Liver (tissue), 10 donors: ENCODE measurements at places on chromosomes 16 and 17.

DNA sequence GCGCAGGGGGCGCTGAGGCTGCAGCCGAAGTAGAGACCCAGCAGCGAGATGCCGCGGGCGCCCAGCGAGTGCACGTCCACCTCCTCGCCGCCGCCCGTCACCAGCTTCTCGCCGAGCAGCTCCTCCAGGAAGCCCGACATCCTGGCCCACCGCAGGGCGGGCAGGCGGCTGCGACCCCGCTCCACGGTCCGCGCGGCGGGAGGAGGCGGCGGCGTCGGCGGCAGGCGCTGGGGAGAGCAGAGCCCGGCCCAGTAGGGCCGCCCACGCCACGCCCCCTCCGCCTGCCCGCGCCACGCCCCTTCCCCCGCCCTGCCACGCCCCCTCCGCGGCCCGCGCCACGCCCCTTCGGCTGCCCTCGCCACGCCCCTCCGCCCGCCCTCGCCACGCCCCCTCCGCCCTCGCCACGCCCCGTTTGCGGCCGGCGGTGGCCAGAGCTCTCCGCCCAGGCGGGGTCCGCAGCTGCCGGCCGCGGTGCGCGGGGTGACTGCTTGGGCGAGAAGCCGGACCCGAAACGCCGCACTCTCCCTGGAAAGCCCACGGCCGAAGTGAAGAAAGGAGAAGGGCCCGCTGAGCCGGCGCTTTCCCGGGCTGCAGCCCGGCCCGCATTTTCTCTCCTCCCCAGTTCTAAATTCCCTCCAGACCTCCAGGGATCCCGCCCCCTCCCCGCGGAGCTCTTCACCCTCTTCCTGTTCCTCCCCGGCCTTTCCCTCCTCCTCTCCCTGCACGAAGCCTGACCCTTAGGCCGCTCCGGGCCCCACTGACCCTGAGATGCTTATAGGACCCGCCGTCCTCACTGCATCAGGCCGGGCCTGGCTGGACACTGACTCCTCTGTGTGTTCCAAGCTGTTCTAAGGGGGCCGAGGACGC, at the start of gene NXN:
TSS of gene NXN (minus strand) at position 238 of the 867 bp plus-strand sequence.
- DNase-seq, result peak; percentile 98

DNA sequence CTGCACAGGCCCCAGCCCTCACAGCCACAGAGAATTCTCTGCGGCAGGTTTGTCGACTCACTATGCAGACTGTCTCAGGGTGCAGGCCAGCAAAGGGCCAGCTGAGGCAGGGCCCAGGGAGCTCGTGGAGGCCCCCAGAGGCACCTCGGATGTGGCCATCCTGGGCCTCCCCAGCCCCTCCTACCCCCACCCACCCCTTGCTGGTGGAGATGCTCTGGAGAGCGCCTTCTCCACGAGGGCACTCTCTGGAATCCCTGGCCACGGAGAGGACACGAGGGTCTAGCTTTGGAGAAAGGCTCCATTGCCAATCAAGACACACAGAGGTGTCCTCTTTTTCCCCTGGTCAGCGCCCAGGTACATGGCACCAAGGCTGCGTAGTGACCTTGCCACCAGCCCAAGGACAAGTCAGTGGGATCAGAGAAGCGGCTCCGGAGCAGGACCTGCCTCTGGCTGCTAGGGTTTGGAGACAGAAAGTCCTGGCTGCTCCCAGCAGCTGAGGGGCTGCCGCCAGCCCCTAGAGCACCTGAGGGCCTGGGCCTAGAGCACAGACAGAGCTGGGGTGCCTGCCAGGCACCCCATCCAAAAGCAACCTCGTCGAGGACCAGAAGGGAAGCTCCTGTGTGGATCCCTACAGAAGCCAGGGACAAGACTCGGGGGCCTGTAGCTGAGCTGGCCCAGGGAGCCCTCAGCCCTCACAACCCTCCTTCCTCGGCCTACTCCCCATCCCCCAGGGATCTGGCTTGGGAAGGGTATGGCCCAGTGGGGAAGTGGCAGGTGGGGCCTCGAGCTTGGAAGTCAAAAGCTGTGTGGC, 18.7 kb downstream of the ARL2BP start:
- no peak for DNase-seq

GRCh38 chr17:78219396-78220150, 5.5 kb downstream of the BIRC5 start:
- no peak for DNase-seq

DNA sequence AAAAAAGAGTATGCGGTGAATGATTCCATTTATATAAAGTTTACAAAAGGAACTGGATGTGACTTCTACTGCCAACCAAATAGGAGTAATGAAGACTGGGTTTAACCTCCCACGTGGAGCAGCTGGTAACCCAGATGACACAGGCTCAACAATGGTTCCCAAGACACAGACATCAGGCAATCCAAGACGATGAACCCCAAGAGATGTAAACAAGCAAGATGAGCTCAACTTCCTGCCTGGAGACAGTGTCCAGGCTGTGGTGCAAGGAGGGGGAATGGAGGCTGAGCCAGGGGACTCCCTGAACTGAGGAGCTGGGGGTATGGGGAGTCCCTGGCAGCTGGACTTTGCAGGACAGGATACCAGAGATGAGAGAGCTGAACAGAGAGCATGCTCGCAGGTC, 104.7 kb downstream of the LITAF start:
- DNase-seq, result no peak

DNA sequence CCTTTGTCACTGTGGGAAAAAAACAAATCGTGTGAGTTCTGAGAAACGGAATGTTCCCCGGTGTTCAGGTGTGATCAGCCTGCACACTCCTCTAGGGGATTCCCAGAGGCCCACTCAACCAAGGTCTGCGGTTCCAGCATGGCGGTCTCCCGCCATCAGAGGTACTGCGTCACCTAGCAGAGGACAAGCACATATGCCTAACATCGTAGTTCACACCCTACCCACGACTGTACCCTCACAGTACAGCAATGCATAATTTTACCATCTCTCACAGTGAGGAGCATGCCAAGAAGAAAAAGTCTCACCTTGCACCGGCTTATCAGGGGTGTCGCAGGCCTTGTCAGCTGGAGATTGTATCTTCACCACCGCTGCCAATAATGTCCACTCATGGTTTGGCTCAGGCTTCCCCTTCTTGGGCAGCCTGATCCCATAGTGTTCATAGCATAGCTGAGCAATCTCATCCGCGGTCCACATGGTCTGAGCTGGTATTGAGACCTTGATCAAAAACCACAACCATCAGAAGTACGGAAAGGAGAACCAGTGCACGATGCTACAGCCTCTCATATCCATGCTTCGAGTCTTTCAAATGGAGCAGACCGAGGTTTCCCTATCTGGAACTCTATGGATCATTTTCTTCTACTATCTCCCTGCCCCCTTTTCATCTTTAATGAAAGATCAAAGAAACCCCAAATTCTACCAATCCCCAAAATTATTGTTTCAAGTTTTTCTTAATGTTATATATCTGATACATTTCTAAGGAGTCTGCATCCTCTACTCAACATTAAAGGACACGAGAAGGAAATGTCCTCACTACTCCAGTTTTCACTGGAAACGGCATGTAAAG, 2.5 kb downstream of the ADAT1 start:
- peak; percentile 55 for DNase-seq

DNA sequence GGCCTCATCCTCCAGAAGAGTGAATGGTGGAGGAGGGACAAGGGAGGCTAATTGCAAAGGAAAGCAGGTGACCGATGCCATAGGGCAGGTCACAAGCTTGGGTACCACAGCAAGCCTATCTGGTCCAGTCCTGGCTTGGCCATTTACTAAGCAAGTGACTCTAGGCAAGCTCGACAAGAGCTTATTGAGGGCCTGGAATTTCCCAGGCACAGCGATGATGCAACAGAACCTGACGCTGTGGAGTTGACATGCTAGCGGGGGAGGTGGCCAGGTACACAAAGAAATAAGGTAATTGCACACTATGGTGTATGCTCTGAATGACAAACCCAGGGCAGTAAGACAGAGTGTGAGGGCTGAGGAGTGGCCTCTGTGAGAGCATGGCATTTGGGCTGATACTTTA, 98.5 kb downstream of the PGS1 start:
- no peak for DNase-seq

DNA sequence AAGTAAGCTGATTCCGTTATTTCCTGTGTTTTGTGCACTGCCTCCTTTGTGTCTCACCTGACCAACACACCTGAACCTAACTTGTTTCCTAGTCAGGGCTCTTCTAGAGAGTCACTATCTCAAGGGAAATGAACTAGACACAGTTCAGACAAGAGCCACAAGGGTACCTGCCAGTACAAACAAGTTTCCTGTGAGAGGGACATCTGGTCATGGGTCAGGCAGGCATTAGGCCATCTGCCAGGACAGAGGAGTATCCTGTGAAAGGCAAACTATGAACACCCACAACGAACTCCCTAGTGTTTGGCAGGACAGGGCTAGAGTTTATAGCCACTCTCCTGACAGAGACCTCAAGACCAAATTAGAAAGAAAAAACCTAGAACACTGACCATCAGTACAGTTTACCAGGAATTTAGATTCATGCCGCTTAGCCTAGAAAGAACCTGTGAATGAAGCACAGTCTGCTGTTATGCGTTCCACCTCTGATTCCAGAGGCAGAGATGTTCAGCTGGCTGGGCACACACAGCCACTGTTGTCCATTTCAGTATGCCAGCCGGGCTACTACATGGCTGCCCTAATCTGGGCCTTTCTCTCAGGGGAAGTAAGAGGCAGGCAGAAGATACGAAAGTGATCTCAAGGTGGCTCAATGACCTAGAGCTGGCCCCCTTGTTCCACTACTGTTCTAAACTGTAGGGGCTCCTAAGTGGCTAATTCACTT, 20.7 kb upstream of the GLG1 start:
- DNase-seq, result peak; percentile 52

DNA sequence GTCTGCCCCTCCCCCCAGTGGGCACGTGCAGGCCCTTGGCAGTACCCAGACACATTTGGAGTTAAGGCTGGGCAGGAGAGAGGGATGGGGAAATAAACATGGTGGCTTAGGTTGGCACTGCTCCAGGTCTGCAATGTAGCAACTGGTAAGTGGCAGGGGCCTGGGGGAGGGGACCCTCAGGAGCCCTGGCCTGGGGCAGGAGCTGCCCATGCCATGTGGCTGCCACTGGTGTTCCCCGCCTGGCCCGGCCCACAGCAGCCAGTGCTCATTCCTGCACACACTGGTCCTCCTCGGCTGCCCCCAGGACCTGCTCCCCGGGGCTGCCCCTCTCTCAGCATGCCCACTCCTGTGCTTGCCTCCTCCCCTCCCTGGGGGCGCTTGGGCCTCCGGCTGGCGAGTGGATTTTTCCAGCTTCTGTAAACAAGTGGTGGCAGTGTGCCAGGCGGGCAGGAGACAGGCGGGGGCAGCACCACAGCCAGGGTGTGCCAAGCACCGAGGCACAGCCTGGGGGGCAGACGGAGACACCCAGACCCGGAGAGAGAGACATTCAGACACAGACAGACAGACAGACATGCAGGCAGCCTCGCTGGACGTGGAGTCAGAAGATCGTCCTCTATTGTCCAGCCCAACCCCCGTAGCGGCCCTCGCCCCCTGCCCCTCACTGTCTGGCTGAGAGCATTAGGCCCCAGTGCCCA, 9.4 kb downstream of the THRA start:
- DNase-seq, result peak; percentile 62

- DNase-seq, result no peak
These were observed 27.2 kb upstream of the IL17C start for GRCh38 chr16:88610909-88611812.

- no peak for DNase-seq
These were observed 23.5 kb downstream of the PLD6 start for GRCh38 chr17:17182598-17183136.

- DNase-seq, result no peak
These were observed 819 bp downstream of the SUPT4H1 start for GRCh38 chr17:58351182-58351581.

DNA sequence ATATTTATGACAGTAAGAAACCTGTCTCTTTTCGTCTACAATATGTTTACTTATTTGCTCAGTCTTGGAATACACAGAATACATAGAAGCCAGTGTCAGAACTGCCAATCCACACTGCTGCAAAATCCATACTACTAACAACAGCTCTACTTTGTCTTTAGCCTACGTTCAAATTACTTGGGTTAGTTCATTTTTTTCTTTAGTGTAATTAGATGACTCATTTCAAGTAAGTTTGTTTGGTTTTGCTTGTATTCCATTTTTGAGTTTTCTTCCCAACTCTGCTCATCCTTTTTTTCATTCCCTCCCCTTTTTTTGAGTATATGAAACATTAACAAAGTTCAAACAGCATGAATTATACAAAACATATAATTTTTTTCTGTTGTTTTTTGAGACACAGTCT, 16.9 kb downstream of the CMC2 start:
- no peak for DNase-seq

- no peak for DNase-seq
These were observed 8.8 kb downstream of the ENGASE start for GRCh38 chr17:79083191-79083971.

DNA sequence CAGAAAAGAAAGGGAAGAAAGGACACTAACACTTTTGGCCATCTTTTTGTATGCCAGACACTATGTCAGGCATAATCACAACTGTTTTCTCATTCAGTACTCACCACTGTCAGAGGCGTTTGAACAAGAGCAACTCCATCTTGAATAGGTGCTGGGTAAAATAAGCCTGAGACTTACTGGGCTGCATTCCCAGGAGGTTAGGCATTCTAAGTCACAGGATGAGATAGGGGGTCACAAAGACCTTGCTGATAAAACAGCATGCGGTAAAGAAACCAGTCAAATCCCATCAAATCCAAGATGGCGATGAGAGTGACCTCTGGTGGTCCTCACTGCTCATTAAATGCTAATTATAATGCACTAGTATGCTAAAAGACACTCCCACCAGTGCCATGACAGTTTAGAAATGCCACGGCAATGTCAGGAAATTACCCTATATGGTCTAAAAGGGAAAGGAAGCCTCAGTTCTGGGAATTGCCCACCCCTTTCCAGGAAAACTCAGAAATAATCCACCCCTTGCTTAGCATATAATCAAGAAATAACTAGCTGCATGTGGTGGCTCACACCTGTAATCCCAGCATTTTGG, 14.9 kb upstream of the LYRM9 start:
- no peak for DNase-seq

GRCh38 chr16:67961551-67961957, 6.9 kb downstream of the SLC12A4 start:
- no peak for DNase-seq

GRCh38 chr16:9425236-9425635, 333.8 kb downstream of the HAPSTR1 start:
- DNase-seq, result no peak

DNA sequence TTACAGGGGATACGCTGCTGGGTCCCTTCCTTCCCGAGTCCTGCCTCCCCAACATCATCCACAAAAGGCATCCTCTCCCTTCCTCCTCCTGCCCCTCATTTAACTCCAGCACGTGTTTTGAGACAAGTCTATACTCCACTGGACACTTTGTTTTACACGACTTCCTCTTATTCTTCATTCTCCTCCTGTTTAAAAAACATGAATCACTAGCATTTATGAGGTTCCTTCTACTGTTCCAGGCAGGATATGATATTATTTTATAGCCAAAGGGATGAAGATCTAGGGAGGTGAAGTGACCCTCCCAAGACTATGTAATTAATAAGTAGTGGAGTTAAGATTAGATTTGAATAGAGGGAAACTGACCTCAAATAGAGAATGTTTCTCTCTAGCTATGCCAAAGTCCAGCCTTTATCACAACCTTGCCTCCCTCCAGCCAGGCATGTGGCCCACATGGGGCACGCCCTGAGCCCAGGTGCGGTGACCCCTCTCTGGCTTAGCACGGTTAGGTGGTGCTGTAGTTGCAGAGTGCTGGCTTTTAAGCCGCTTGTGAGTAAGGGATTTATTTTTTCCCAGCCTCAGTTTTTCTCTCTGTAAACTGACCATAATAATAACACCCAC, 1.3 kb upstream of the HSD17B2 start:
- peak; percentile 46 for DNase-seq
